ENCODE measurements at places on chromosomes 2 and 18.

DNA sequence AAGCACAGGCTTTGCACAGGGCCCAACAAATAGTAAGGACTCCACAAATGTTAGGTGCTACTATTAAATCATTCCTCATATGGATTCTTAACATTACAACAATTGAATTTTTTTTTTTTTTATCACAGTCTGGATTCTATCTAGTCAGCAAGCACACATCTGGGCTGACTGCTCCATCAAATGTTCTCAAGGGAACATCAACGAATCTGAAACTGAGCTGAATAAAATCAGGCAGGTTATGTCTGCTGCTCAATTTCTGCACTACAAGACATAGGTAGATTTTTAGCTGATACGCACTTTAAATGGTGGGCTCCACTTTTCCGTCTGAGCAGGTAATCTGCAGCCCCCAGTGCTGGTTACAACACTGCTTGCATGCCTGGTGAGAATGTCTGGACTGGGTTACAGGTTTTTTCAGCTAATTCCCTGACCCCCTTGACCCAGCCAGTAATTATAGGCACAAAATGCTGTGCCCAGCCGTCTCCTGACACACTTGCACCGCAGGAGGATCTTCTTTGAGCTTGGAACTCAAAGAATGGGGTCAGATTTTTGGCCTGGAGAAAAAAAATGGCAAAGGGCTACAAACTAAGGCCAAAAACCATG, 44.6 kb downstream of the ADD2 start:
- DNase-seq = no peak

DNA sequence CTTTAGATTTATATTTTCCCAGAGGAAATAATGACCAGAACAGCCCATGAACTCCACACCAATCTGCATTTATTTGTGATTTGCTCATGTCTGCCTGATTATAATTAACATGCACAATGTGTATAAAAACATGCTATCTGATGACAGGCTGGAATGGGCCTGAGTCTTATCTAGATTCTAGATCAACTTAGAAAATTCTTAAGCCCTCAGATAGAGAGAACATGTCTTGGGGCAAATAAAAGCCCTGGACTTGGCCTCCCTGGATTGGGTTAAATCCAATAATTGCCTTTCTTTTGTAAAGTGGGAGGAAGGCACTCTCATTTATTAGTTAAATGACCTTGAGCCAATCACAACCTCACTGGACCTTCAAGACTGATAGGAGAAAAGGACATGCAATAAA, 61.8 kb downstream of the EVA1A start:
- no peak for DNase-seq

GRCh38 chr2:143282684-143283083, 153.5 kb downstream of the ARHGAP15 start:
- DNase-seq = no peak

GRCh38 chr2:238101891-238102841, 2.0 kb downstream of the ESPNL start:
- DNase-seq = no peak

GRCh38 chr2:30255466-30256408, 24.4 kb downstream of the LBH start:
- no peak for DNase-seq

DNA sequence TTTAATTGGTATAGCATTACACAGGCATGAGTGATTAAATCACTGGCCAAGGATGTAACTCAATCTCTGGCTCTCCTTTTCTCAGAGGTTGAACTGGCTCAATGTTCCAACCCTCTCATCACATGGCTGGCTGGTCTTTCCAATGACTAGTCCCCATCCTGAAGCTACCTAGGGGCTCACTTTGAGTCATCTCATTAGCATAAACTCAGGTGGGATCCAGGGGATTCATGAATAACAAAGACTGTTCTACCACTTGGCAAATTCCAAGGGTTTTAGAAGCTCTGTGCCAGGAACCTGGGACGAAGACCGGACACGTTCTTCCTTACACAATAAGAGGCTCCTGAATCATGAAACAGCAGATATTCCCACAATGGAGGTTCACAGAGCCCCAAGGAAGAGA, 145.0 kb upstream of the SPATS2L start:
- no peak for DNase-seq

GRCh38 chr18:67717800-67718199, 201.3 kb upstream of the DSEL start:
- no peak for DNase-seq

DNA sequence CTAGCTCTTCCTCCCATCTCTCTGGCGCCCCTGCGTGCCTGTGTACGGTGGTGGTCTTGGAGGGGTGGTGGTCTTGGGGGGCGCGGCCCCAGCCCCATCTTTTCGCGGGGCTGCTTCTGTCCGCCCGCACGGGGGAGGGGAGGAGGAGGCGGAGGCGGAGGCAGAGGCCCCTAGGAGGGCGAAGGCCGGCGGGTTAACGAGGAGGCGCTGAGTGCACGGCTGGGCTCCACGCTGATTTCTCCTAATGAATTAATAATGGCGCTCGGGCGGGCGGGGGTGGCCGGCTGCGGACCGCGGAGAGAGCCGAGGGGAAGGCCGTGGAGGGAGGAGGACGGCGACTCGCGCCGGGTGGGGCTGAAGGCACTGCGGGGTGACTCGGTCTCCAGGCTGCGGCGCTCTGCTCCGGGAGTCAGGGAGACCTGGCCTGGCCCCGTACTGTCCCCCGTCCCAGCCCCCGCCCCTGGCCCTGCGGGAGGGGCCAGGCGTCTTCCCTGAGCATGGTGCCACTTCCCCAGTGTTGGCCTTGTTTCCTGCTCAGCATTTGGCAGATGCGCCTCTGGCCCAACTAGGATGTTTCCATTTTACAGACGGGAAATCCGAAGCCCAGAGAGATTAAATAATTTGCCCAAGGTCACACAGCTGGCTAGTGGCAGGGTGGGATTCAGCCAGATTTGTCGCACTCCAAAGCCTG, 6.0 kb downstream of the GAREM2 start:
- DNase-seq = peak; percentile 63

GRCh38 chr2:151767536-151767935, 33.3 kb upstream of the NEB start:
- no peak for DNase-seq

DNA sequence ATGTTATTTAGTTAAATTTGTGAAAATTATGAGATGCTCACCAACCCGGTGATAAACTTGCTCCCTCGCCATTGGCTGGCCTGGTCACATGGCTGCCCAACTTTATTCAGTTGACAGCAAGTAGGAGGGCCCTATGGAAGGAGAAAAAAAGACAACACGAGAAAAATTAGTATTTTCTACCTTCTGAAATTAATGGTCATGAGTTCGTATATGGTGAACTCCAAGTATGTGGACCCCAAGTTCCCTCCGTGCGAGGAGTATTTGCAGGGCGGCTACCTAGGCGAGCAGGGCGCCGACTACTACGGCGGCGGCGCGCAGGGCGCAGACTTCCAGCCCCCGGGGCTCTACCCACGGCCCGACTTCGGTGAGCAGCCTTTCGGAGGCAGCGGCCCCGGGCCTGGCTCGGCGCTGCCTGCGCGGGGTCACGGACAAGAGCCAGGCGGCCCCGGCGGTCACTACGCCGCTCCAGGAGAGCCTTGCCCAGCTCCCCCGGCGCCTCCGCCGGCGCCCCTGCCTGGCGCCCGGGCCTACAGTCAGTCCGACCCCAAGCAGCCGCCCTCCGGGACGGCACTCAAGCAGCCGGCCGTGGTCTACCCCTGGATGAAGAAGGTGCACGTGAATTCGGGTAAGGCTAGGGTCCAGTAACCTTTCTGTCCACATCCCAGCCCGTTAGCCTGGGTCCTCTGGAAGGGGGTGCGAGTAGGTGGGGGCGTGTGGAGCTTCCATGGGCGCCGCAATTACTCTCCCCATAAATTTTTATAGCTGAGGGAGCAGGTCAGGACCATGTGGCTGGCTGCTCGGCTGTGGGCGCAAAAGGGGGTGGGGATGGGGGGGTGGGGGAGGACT, at the start of gene HOXD4:
HOXD4 (plus strand) TSS at position 109 of the 846 bp plus-strand sequence; CDS start at position 193, 84 bp downstream.
- DNase-seq = no peak

DNA sequence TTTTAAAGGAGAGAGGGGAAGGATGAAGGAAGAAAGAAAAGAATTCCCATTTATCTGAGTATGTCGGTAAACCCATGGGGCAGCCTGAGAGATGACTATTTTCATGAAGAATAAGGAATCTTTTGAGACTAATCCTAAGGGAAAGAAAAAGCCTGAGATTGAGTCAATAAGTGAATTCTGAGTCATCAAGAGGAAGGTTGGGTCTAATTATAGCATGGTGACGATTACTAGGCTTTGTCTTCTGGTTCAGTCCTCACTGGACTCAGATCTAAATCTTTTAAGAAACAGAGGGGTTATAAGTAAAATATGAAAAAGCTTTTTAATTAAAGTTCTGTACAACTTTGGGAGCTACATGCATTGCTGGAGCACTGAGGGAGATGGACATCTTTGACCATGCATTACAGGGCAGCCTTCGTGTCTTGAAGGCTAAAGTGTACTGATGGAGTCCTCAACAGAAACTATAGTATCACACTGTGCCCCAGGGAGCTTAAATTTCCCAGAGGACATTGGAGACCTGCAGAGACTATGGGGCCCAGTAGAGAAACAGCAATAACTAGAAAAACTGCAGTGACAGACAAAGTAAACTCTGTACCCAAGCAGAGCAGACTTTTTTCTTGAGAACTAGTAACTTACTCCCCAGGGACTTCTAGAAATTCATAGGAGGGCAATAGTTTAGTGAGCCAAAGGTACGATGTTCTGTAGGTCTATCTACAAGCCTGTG, 260.9 kb downstream of the RAD51AP2 start:
- no peak for DNase-seq

DNA sequence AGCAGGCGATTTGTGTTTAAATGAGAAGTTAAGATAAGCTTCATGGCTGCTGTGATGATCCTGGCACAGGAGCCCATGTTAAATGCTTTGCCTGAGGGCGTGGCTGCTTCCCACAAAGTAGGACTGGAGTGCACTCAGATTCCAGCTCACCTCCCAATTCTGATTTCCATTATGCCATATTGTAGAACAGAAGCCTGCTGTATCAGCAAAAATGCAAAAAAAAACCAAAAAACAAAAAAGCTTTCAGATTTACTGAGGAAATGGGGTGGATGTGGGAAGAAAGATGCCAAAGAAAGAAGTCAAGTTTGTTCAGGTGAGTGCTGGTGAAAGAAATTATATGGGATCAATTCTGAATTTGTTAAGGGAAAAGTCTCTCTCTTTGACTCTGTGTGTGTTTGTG, 610.4 kb upstream of the NETO1 start:
- DNase-seq = no peak

DNA sequence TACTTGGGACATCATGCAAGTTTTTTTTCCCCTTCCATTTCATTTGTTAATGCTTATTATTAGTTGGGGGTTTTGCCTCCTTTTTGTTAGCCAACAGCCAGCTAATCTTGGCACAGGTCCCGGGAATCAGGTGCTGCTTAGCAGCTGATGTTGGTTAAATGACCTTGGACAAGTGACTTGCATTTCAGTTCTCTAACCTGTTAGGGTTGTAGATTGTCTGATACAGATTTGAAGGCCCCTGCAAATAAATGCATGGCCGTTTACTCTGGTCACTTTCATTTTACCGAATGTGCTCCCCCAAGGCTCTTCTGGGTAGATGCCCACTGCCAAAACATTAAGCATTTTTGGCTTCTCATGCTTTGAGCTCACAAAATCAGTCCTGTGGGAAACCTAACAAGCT, 120.9 kb downstream of the SPTBN1 start:
- no peak for DNase-seq

DNA sequence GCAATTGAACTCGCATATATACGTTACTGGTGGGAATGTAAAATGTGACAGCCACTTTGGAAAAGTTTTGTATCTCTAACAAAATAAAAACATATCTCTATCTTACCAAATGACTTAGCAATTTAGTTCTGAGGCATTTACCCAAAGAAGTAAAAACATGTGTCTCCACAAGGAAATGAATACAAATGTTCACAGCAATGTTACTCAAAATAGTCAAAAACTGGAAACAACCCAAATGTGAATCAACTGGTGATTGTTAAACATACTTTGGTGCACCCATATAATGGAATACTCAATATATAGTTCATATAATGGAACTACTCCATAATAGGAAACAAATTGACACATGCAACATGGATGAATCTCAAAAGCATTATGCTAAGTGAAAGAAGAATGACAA, 70.4 kb upstream of the DNER start:
- no peak for DNase-seq

- DNase-seq = no peak
These were observed 11.8 kb upstream of the MOCOS start for GRCh38 chr18:36175481-36175880.

DNA sequence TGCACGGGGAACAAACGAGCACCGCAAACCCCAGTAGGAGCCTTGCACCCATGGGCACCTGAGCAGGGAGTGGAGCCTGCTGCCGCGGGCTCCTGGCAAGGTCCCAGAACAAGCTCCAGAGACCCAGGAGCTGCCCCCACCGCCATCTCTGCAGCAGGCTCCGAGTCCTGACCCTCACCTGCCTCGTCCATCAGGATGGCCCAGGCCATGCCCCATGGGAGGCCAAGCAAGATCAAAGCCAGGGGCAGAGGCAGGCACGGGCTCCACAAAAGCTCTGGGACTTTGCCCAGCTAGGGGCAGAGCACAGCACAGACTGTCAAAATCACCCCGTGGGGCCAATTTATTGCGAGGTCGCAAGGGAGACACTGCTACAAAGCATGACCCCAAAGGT, 43.6 kb downstream of the GPC1 start:
- no peak for DNase-seq

GRCh38 chr2:68434981-68435380, 32.1 kb downstream of the FBXO48 start:
- no peak for DNase-seq

DNA sequence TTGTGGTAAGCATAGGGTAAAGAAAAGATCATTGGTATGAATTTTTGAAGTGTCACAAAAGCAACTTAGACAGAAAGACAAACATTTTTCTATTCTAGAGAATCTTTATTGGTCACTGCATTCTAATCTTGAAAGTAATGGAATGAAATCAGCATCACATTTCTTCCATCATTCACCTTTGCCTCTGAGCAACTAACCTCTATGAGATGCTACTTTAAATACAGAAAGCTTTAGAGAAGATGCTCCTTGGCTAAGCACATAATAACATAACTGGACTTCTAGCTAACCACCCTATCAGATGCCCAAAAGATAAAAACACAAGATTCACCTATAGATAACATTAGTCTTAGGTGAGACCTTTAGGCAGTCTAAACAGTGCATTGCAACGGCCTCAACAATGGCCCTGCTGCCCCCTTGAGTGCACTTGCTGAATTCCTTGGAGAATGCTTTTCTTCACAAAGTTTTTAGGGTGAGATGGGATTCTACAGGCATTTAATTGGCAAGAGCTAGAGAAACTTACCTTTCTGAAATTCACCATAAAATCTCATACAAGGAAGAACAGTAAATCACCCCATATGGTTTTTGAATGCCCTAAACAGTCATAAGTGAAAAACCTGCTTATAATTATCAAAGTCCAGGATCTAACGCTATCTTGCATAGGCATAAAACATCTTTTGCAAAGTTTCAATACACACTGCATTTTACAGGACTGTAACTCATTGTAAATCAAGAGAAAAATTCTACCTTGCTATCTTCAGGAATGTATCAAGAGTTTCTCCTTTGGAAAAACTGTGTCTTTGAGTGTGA, 791.3 kb upstream of the CHAC2 start:
- no peak for DNase-seq

DNA sequence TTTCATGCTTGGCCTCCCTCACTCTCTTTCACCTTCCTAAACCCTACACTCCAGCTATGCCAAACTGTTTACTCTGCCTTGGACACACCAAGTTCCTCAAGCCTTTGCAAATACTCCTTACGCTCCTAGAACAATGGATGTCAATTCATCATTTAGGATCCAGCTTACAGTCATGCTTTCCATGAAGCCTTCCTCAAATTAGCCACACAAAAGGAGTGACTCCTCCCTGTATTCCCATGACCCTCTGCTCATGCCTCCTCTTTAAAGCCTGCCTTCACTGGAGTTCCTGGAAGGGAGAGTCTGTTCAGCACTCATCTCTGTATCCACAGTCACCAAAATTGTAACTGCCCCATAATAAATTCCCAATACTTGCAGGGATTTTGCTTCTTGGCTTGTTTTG, 721 bp upstream of the EHD3 start:
- peak; percentile 23 for DNase-seq
